ENCODE measurements at places on chromosomes 13 and 19.

- no peak for DNase-seq
Measured at GRCh38 chr19:34475026-34475974, 6.3 kb upstream of the WTIP start.

DNA sequence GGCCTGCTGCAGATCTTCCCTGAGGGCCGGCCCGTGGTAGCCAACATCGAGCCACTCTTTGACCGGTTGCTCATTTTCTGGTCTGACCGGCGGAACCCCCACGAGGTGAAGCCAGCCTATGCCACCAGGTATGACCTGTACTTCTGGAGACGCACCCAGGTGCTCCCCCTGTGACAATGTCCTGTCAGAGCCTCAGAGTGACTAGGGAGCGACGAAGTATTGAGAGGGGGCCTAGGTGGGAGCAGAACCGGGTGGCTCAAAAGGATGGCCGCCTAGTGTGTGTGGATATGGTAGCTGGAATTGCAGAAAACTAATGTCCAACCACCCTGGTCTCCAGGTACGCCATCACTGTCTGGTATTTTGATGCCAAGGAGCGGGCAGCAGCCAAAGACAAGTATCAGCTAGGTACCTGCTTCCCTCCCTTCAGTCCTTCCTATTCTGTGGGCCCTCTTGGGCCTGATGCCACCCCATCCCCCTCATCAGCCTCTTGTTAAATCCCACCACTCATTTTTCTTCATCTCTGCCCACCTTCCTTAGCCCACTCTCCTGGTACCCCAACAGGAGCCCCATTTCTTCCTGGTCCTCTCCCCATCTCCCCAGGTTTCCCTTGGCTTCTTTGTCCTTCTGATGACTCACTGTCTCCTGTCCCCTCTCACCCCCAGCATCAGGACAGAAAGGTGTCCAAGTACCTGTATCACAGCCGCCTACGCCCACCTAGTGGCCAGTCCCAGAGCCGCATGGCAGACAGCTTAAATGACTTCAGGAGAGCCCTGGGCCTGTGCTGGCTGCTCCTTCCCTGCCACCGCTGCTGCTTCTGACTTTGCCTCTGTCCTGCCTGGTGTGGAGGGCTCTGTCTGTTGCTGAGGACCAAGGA lies 8.4 kb downstream of the EGLN2 start:
- no peak for DNase-seq

DNA sequence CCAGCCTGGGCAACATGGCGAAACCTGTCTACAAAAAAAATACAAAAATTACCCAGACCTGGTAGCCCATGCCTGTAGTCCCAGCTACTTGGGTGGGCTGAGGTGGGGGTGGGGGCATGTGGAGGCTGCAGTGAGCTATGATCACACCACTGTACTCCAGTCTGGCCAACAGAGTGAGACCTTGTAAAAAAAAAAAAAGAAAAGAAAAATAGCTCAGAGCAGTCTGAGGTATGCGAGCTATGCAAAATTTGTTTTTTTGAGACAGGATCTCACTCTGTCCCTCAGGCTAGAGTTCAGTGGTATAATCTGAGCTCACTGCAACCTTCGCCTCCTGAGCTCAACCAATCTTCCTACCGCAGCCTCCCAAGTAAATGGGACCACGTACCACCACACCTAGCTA lies 7.1 kb upstream of the TOMM40 start:
- DNase-seq = no peak

DNA sequence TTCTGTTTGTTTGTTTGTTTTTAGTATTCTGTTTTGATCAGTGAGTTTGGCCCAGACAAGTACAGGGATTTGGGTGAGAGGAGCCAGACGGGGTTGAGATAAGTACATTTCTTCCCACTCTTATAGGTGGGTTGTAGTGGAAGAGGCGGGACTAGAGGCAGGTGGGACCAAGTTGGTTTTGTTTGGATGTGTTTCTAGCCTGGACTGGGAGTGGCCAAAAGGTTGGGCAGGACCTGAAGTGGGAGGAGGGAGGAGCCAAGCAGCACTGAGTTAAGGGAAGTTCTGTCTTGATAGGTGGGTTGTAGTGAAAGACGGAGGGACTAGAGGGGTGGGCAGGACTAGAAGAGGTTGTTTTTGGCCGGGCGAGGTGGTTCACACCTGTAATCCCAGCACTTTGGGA lies 9.0 kb downstream of the DNASE2 start:
- DNase-seq = no peak

- DNase-seq = no peak
Measured at GRCh38 chr13:59492030-59492636, 671.6 kb downstream of the DIAPH3 start.

DNA sequence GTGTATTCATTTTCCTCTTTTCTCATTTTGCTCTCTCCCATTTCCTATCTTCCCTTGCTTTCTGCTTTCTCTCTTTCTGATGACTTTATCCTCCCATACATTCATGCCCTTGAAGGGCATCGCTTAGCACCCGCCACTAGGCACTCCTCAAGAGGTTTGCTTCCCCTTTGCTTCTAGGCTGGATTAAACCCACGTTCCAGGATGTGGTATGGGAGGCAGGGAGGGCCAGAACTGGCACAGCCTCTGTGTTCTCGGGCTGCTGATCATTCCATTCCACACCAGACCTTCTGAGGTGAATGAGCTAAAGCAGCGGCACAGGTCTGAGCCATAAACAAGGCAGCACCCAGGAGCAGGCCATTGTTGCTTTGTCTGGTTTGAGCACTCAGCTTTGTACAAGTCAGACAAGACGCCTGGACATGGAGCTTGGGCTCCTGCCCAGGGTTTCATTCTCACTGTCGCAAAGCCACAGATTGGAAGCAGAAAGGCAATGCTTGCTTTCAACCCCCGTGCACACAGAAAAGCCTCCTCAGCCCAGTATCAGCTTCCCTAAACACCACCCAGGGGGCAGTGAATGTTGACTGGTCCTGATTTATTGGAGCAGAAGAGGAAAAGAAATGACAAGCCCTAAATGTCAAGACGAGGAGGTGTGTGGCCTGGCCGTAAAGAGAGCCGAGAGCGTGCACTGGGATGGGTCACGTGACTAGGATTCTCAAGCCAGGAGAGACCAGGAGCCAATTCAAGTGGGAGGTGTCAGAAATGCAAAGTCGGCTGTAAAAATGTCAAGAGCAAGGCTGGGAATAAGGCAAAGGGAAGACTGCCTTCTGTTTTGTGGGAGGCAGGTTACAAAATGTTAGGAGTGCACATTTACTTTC lies 218.0 kb upstream of the SERP2 start:
- DNase-seq = no peak

DNA sequence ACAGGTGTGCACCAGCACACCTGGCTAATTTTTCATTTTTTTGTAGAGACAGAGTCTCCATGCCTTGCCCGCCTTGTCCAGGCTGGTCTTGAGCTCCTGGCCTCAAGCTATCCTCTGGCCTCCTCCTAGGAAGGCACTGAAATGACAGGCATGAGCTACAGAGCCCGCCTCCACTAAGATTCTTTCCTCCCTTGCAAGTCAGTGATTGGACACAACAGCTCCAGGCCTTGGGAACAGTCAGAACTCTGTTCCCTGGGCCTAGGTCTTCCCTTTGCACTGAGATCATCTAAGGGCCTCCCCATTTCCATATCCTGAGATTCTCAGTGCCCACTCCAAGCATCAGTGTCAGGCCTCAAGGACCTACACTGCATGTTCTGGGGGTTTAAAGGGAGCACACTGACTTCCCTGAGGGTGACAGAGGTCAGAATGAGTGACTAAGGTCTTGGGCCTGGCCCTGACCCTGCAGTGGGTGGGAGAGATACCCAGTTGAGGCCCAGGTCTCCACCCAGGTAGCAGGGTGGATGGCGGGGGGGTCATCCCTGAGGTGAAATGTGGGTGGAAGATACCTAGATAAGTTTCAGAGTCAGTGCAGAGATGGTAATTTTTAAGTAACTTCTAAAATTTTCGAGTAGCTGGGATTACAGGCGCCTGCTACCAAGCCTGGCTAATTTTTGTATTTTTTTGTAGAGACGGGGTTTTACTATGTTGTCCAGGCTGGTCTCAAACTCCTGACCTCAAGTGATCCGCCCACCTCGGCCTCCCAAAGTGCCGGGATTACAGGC lies 17.3 kb upstream of the ERCC1 start:
- DNase-seq = no peak

DNA sequence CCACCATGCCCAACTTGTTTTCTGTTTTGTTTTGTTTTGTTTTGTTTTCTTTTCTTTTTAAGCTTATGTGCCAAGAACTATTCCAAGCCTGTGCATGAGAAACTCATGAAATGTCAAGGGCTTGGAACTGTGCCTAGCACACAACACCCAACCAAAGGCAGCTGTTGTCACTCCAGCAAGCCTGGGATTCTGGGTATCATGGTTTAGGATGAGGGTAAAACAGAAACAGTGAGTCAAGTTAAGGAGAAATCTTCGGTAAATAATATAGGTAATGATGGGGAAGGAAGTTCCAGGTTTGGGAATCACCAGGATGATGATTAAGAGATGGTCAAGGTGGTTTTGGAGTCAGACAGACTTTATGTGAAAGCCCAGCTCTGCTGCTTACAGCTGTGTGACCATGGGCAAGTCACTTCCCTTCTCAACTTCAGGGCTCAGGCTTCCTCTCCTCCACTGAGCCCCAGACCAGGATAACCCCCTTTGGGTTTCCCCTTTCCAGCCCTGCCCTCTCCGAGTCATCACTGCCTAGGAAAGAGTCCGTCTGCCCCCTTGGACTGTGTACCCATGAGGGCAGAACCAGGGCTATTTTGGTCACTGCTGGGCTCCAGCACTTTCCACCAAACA lies 5.0 kb downstream of the PVR start:
- no peak for DNase-seq

GRCh38 chr19:41407271-41407670 lies 9.7 kb downstream of the BCKDHA start:
- no peak for DNase-seq

GRCh38 chr19:47479701-47480503 lies 4.1 kb downstream of the KPTN start:
- DNase-seq = no peak

GRCh38 chr13:48214519-48215121 lies 18.4 kb upstream of the ITM2B start:
- DNase-seq = no peak

DNA sequence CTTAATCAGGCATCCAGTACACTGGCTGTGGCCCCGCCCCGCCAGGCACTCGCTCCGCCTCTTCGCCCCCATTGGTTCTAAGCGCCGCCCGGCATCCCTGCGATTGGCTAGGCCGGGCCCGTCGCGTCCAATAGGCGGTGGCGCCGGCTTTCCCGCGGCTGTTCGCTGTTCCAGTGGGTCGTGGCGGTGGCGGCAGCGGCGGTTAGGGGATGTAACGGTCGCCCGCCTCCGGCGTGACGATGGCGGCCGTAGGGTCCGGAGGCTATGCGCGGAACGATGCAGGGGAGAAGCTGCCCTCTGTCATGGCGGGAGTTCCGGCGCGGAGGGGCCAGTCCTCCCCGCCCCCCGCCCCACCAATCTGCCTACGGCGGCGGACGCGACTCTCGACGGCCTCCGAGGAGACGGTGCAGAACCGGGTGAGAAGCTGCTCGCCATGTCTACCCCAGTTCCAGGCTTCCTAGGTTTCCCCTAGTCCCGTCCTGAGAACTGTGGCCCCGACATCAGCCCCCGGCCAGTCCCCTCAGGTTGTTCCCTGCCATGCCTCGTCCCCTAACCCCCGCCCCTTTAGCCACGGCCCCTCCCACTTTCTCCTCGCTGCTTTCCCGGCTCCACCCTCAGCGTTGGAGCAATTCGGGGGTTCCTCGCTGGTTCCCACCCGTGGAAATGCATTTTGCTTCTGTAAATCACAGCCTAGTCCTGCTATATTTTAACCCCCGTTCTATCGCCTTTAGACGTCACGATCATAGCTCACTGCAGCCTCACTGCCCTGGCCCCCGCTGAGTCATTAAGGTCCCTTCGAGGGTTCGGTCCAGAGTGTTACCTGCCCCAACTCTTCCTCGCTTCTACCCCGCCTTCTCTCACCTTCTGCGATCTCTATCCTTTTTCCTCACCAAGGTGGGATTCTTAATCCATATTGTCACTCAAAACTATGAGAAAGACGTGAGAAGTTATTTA lies at the start of gene WDR62:
Gene WDR62, plus strand, starts transcription at position 165 of the 954 bp plus-strand sequence. Its CDS starts 75 bp downstream, at position 240.
- peak; percentile 96 for DNase-seq

DNA sequence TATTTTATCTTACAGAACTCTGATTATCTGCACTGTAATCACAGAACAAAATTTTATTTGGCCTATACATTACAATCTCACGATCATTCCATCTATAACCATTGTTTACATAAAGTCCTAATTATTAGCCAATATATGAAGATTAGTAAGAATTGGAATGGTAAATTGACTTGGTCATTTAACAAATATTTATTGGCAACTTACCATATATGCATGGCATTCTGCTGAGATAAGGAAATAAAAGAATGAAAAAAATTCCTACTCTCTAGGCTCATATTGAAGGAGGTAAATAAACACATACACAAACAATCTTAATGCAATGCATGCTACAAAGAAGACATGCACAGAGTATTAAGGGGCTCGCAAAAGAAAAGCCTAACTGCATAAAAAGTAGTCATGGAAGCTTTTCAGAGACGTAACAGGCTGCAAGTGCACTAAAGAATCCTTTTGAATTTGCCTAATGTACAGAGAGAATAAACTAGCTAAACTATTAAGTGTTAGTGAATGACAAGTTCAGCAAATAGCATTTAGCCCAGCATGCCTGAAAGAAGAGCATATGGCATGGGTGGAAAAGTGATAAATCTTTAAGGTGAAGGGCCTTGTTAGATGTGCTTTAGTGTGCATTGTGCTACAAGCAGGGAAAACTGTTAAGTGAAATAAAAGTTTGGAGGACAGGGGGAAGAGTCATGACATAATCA lies 1131.1 kb downstream of the PCDH9 start:
- no peak for DNase-seq

- DNase-seq = no peak
Measured at GRCh38 chr19:18514800-18515682, 6.8 kb downstream of the ELL start.

GRCh38 chr19:47377208-47377701 lies 28.1 kb downstream of the DHX34 start:
- DNase-seq = no peak
